ENCODE measurements at places on chromosomes 3 and 15. TPM values are rescaled to one million over a fixed set of nuclear protein-coding genes. Genes with fewer than 3 reads are reported as not detected.

QTRT2 gene
- 32.2 TPM for total RNA-seq

TM4SF18 gene
- total RNA-seq: 0.04 TPM

DNA sequence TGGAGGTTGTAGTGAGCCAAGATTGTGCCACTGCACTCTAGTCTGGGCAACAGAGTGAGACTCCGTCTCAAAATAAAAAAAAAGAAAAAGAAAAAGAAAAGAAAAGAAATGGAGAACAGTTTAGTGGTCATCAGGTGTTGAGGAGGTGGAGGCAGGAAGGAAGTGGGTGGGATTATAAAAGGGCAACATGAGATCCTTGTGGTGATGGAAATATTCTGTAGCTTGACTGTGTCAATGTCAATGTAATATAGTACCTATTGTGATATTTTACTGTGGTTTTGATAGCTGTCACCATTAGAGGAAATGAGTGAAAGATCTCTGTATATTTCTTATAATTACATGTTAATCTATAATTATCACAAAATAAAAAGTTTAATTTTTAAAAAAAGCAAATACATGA is 60.8 kb downstream of the TRAT1 start:
- ATAC-seq: no peak

DNA sequence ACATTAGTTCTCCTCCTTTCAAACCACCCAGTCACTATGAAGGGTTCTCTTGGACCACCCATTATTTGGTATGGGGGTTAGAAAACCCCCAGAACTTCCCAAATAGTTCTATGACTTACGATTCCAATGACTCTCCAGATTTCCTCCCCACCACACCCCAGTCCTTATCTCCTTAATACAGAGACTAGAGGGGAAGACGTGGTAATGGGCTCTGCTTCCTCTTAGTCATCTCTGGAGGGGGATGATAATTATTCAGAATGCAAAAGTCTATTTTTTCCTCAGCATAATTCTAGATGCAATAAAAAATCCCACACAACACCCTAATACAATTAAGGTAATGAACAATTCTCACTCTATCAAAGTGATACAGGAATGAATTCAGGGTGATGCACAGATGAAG is 48.9 kb upstream of the CFAP161 start:
- ATAC-seq: no peak

CHRNB4 gene
- 4.6 TPM for total RNA-seq

ARGFX gene
- not detected for total RNA-seq

DNA sequence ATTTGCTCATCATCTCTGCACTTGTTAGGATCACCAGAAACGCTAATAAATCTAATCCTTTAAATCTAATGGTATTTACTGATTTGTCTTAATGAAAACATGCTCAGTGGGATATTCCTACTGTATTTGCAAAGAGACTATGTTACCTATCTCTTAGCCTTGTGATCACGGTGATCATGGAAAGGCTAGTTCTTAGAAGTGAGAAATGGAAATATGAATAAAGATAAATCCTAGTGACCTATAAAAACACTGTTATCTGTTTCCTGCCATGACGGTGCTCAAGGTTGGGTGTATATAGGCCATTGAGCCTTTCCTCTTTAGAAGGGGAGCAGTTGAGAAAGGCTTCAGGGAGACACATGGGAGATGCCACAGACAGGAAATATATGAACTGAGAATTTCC is 116.3 kb downstream of the THRB start:
- no peak for ATAC-seq

CELSR3 gene
- total RNA-seq: 3.4 TPM

- no peak for ATAC-seq
Measured at GRCh38 chr3:13389378-13389777, 30.7 kb downstream of the NUP210 start.

NAA80 gene
- 3.0 TPM for total RNA-seq

GOLGA6A gene
- total RNA-seq: 2.2 TPM

GRCh38 chr3:141828890-141829289 is 47.6 kb upstream of the ATP1B3 start:
- peak; percentile 97 for ATAC-seq

DNA sequence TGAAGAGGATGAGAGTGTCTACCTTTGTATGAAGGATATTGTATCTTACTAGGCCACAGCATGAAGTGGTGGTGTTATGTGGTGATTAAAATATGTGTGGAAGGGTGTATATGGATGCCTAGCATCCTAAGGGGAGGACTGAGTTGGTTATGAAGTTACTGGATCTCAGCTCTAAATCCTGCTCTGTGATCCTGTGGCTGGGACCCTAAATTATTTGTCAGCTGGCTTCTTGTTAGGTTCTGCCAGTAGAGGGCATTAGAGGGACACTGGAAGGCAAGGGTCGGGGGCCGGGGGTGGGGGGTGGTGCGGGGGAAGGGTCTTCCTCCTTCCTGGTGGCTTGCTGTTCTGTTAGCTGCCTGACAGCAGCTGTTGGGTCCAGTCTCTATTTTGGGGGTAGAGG is 34.9 kb downstream of the MORF4L1 start:
- no peak for ATAC-seq

GRCh38 chr15:90212221-90213098 is 11.3 kb downstream of the SEMA4B start:
- ATAC-seq: no peak

DNA sequence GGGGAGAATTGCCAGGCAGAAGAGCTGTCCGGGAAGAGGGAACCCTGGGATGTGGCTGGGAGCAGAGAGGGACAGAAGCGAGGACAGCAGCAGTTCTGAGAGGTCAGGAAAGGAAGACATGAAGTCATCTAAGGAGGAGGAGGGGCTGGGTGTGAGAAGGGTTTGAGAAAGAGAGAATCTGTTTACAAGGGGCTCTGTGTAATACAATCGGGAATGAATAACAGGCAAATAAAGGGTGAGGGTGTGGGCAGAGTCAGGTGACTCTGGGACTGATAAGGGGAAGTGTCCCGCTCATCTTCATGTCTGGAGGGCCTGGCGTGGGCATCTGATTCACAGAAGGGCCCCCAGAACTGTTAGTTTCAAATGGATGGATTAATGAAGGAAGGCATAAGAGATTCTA is 191.3 kb downstream of the XXYLT1 start:
- ATAC-seq: no peak

- no peak for ATAC-seq
Measured at GRCh38 chr3:60215946-60216345, 1035.3 kb downstream of the FHIT start.

- no peak for ATAC-seq
Measured at GRCh38 chr3:169846458-169847193, 23.1 kb downstream of the LRRC31 start.

- ATAC-seq: no peak
Measured at GRCh38 chr3:70242297-70242882, 70.0 kb downstream of the MDFIC2 start.

DNA sequence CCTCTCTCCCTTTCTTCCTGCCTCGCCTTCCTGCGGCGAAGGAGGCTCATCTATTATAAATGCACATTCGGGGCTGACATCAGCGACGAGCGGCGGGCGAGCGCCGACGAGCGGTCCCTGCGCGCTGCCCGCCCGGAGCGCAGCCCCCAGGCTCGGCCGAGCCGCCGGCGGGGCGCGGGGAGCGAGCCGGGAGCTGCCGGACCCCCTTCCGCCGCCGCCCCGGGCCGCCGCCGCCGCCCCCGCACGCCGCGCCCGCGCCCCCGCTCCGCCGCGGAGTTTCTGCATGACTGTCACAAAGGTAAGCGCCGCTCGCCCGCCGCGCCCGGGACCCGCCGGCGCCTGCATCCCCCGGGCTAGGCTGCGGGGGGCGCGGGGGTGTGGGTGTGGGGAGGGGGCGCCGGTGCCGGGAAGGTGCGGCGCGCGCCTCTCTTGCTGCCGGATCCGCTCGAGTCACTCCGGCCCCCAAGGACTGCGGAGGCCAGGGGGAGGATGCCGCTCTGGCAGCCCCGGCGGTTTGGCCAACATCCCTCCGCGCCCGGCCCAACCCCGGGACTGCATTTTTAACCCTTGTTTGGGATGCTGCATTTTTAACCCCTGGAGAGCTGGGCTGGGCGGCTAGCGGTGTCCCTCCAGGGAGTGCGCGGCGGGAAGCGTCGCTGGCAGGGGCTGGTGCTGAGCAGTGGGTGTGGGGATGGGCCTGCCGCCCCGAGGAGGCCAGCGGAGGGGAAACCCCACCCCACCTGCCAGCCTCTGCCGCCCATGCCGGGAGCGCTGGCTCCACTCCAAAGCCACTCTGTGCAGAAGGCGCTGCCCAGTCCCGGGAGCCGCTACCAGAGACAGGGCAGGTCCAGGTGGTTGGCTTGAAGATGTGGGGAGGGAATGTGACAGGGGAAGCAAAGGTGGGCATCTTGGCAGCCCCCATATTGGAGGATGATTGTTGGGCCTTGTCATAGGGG is at the start of gene CORO2B:
TSS of gene CORO2B (plus strand) at position 14 of the 956 bp plus-strand sequence. CDS start at position 284, 270 bp downstream.
- ATAC-seq: peak; percentile 65

CILP gene
- 0.47 TPM for total RNA-seq

Measured in motor neuron (in vitro differentiated cells).